AG10803 (cell line): ENCODE measurements at places on chromosomes 1 and 21.

DNA sequence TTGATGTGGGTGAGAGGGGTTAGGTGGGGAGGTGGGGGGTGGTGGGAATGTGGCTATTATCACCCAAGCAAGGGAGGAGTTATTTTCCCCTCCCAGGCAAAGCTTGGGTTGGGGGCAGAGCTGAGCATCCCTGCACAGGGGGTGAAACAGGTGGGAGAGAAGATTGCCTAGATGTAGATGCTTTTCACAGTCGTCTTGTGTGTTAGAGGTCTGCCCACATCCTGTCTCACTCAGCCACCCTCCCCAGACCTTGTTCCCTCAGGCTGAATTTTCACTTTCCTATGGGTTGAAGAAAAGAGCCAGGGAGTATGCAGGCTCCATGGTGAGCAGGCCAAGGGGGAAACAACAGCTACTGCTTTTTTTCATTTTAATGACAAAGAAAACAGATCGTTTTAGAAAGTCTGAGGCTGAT is 223.5 kb downstream of the KIF26B start:
- DNase-seq, result no peak

- DNase-seq, result no peak
These were observed 29.7 kb upstream of the RNF2 start for GRCh38 chr1:185015631-185016030.

GRCh38 chr1:14605945-14606344 is 7.5 kb downstream of the KAZN start:
- DNase-seq, result no peak

GRCh38 chr1:89545264-89546038 is 20.8 kb downstream of the LRRC8B start:
- no peak for DNase-seq

- peak; percentile 4 for DNase-seq
These were observed 366.4 kb upstream of the ZP4 start for GRCh38 chr1:238257018-238257621.
